ENCODE measurements at places on chromosomes 3 and 15. TPM values are rescaled to one million over a fixed set of nuclear protein-coding genes. Genes with fewer than 3 reads are reported as not detected.

Gene TP63
- total RNA-seq, result not detected

Gene CCR8
- not detected for total RNA-seq

Gene ATP13A4
- 0.09 TPM for total RNA-seq

Gene TUSC7
- not detected for total RNA-seq

Gene NRROS
- 8.5 TPM for total RNA-seq
